ENCODE measurements at places on chromosomes 2 and 18.

DNA sequence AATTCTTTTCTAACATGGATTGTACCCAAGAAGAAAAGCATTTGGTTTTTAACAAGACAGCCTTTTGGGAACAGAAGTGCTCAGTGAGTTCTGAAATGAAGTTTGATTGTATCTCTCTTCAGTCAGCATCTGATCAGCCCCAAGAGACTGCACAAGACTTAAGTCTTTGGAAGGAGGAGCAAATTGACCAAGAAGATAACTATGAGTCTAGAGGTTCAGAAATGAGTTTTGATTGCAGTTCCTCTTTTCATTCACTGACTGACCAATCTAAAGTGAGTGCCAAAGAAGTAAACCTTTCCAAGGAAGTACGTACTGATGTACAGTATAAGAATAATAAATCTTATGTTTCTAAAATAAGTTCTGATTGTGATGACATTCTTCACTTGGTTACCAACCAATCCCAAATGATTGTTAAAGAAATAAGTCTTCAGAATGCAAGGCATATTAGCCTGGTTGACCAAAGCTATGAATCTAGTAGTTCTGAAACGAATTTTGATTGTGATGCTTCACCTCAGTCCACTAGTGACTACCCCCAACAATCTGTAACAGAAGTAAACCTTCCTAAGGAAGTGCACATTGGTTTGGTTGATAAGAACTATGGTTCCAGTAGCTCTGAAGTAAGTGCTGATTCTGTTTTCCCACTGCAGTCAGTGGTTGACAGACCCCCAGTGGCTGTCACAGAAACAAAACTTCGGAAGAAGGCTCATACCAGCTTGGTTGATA lies 31.2 kb downstream of the ZDBF2 start:
- no peak for DNase-seq

DNA sequence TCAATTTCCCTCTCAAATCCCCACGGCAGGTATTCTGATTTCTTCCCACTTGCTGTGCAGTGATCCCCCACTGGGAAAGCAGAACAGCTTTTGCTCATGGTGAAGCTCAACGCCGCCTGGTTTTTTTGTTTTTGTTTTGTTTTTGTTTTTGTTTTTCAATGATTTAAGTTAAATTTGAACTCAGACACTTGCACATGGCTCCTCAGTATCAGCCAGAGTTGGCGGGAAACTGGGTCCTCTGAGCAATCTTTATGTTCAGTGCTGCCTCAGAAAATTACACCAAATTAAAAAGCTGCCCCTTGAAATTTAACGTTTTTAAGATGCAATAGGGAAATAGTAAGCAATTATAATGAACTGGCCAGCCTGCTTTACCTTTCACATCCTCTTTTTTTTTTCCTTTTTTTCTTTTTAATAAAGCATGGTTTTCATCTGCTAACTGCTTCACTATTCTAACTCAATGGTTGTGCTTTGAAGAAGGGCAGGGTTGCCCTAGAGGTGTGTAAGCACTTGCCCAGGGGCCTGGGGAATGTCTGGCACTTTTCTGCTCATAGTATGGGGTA lies 277.0 kb upstream of the HNRNPA3 start:
- no peak for DNase-seq

DNA sequence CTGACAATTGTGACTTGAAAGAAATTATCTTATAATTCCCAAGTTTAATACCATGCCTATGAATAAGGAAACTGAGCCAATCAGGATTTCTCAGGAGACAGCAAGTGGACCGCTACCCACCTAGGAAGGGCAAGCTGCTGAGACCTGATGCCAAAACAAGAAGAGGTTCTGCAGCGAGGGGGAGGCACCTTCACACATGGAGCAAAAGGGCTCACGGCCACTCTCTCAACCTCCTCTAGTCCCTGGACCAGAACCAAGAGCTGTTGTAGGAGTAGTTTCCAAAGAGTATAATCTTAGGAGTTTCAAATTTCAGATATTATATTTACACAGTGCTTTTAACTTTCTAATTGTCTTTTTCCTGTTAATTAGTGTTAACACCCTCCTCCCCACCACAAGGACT lies 154.7 kb upstream of the ETAA1 start:
- no peak for DNase-seq

GRCh38 chr2:23449413-23449812 lies 64.4 kb downstream of the KLHL29 start:
- DNase-seq: no peak

DNA sequence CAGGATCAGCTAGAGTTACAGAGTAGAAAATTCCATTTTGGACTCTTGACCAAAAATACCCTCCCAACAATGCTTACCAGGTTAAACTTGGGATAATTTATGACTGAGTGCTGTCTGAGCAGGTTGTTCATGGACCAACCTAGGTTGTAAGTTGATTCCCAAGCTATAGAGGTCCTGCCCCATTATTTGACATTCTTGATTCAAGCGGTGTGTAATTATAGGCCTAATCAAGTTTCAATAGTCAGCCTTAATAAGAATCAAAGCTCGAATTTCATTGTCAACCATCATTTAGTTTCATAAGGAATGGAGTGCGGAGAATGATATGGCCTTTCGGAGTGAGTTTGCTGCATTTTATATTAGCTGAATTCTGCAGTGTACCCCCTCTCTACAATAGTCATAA lies 152.8 kb upstream of the FIGN start:
- no peak for DNase-seq

GRCh38 chr2:146814971-146815370 lies 1029.9 kb upstream of the ACVR2A start:
- no peak for DNase-seq

DNA sequence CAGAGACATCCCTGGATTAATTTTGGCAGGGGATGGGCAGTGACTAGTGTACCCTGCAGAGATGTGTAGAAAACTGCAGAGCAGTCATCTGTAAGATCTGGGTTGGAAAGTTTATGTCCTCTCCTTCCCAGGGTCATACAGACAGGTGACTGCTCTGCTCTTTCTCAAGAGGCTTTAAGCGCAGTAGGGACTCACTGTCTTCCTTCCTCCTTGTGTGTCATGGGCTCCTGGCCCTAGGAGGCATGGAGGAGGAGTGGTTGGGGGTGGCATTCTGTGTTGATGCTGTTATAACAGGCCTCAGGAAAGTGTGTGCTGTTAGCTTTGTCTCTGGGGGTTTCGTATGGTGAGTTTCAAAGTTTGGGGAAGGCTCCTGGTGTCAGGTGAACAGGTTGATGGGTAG lies 130.5 kb upstream of the MGAT5 start:
- DNase-seq: no peak

DNA sequence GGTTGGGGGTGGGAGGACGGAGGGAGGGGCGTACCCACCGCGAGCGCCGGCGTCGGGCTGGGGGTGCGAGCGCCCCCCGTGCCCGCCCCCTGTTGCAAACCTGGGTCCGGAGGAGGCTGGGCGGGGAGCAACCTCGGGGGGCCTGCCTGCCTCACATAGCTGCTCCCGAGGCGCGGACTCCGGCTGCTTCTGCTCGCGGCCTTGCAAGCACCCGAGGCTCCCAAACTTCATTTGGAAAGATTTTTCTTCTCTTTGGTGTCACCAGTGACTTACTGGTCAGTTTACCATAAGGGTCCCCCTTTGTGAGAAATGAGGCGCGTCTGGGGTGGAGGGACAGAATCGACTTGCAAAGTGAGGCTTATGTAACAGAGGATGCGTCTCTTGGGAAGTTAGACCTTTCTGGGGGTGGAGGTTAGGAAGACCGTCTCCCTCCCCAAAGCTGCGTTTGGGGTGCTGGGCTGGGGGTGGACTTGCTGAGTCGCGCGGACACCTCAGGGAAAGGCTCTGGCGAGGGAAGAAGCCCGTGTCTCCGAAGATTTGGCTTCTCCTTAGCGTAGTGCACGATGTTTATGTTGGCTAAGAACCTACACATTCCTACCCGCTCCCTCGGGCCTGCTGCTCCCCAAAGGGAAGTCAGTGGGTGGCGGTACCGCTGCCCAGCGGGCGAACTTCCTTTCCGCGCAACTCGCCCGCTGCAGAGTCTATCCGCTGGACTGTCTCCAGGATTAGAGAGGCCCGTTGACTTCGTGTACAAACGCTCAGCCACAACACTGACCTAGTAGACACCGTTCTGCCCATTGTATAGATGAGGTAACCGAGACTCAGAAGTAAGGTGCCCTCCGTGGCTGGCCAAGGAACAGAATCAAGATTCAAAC lies 559 bp downstream of the TMEM37 start:
- no peak for DNase-seq

DNA sequence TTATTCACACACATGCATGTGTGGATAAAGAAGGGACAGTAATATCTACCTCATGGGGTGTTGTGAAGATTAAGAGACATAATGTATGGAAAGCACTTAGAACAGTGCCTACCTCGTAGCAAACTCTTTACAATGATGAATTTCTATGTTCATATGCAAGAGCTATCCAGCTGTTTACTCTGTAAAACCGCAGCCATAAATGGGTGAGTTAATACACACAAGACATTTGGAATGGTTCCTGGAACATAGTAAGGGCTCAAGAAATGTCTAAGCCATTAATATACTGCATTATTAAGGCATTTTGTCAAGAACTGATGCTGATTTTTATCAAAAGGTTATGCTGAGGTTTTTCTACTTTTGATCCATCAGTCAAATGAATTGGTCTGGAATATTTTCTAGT lies 1076.2 kb downstream of the TSN start:
- no peak for DNase-seq

DNA sequence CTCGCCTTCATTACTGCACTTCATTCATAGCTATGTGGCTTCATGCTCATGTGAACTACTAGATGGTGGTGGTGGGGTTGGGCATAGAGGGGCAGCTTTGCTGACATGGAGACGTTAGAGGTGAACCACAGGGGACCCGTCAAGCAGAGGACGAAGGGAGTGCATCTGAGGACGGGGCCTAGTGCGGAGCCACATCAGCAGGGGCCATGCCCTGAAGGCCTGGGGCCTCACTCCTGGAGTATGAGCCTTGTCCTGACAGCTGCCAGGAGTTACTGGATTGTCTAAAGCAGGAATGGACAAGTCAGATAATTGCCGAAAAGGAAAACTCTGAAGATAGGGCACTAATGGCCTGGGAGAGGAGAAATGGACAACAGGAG lies 36.4 kb downstream of the KCNF1 start:
- no peak for DNase-seq
